GM04504 (cell line): ENCODE measurements at places on chromosomes 3 and 15.

- DNase-seq, result no peak
These were observed 28.8 kb upstream of the RYK start for GRCh38 chr3:134279466-134279865.

- DNase-seq, result no peak
These were observed 2.0 kb upstream of the PIGZ start for GRCh38 chr3:196970547-196971093.

GRCh38 chr3:136146981-136147729 lies 49.0 kb downstream of the MSL2 start:
- no peak for DNase-seq

DNA sequence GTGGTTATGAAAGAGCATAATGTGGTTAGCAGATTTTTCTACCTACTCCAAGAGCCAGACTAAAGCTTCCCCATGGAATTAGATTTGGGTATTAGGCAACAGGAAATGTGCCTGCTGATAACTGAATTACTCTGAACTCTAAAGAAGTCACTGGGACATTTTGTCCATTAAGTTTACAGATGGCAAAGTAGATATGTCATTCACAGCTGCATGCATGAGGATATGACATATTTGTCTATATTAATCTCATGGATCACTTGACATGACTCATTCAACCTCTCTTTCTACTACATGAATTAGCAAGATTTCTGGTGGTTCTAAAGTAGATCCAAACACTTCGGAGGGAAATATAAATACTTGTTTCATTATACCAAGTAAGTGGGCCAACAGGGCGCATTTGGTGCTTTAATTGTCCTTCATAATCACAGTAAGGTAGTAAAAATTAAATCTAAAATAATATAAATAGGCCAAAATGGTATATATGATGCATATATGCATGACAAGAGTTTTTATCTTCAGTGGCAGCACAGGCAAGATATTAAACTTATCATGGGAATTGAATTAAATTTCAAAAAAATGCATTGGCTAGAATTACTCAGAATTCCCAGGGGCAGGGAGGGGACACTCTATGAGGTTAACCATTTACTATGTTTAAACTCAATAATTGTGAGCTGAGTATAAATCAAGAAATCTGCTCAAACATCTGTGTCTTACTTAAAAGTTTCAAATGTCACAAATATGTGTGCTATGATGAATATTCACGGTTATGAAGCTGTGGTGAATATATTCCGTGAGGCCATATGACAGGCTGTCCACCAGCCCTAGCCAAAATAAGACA lies 365.3 kb upstream of the KCNMB2 start:
- DNase-seq, result peak; percentile 58

- no peak for DNase-seq
These were observed 9.2 kb upstream of the STT3B start for GRCh38 chr3:31523543-31523942.

GRCh38 chr3:42666022-42666421 lies 12.5 kb downstream of the ZBTB47 start:
- no peak for DNase-seq

- DNase-seq, result no peak
These were observed 1.1 kb downstream of the FAM107A start for GRCh38 chr3:58575971-58576652.
